ENCODE measurements at places on chromosomes 7 and 10.

DNA sequence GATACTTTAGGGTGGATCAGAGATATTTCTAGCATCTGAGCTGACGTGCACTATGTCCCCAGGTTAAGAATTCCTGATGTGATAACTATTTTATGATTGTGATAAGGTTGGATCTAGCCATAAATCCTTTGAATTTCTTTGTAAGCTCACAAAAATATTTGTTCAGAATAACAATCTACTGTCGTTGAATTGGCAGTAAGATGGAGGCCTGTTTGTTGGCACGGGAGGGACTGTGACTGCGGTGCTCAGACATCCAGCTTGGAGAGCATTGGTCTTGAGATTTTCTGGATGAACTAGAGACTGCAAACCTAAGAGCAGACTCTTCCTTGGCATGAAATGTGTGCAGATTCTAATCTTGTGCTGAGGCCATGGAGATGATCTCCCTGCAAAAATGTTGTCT, 131.1 kb downstream of the LRRC4 start:
- DNase-seq: no peak

DNA sequence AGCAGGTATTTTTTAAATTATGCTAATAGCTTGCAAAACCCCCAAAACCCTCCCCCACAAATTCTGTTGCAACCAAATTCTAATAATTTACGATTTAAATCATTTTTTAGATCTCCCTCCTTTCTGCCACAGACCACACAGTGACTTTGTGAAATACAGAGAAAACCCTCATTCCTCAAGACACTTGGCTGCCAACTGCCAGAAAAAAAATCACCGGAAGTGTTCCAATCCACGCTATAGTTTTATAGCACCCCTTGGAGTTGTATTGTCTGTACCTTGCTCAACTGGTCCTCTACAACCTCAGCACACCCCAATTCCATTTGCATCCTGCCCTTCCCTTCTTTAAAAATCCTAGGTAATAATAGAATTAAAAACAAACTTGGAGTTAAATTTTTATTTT, 560.1 kb downstream of the PARD3 start:
- no peak for DNase-seq

GRCh38 chr7:138400400-138400886, 59.6 kb upstream of the TRIM24 start:
- no peak for DNase-seq

- no peak for DNase-seq
Observed at GRCh38 chr10:47040041-47040491, 128.8 kb downstream of the PTPN20 start.

- no peak for DNase-seq
Observed at GRCh38 chr7:65269150-65269856, 104.4 kb upstream of the ZNF92 start.

DNA sequence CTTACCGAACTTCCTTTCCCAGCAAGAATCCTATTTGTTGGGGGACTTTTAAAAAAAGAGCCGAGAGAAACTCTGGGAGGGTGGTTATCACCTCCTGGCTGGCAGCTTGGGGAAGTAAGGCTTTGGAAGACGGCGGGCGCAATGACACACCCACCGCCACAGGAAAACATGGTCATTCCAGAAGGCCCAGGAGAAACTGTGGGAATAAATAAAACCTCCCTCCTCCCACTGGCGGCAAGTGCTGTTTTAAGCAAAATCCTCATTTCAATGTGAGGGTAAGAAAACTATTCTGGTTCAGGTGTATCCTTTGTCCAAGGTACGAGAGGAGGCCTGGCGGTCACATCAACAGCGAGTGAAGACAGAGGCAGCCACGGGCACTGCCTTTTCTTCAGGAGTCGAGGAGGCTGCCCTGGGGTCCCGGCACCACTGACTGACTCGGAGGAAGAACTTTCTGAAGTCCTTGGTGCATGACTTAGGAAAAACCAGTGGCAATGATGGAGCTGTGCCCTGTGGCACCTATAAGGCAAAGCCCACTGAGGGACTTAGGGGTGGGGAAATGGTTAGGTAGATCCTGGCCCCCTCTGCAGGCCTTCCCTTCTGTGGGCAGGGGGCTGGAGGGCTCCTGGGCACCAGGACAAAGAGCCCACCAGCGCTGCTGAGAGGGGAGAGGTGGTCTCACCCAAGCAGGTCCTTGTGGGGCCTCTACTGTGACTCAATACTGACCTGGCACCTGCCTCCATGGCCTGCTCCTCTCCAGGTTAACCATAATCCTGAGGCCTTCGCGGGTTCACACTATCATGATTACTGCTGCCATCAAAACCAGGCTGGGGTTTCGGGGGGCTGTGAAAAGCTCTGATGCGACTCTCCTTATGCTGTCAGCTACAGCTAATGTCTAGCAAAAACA, 21.4 kb downstream of the DNAJB12 start:
- no peak for DNase-seq

- DNase-seq: no peak
Observed at GRCh38 chr10:102654566-102654965, 10.3 kb downstream of the TRIM8 start.

DNA sequence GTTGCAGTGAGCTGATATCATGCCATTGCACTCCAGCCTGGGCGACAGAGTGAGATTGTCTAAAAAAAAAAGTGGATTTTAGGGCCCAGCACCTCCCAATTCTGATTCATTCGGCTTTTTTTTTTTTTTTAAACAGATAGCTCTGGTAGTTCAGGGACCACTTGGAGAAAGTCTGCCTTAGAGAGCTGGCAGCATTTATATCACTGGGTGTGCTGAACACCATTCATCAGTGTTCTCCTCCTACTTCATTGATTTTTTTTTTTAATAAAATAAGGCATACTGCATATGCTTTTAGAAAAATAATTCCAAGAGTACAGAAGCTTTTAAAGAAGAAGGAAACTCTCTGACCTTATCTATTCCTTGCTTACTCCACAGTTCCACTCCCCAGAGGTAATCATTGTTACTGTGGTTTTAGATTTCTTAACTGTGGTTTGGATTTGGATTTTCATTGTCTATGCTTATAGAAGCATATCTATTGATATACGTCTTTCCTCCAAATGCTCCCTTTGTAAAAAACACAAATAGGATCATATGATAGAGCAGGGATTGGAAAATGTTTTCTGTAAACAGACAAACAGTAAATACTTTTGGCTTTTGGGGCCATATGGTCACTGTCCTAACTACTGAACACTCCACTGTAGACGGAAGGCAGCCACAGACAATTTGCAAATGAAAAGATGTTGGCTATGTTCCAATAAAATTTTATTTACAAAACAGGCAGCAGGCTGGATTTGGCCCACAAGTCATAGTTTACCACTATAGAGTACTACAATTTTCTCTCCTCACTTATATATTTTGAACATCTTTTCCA, 21.1 kb upstream of the SAR1A start:
- DNase-seq: no peak

DNA sequence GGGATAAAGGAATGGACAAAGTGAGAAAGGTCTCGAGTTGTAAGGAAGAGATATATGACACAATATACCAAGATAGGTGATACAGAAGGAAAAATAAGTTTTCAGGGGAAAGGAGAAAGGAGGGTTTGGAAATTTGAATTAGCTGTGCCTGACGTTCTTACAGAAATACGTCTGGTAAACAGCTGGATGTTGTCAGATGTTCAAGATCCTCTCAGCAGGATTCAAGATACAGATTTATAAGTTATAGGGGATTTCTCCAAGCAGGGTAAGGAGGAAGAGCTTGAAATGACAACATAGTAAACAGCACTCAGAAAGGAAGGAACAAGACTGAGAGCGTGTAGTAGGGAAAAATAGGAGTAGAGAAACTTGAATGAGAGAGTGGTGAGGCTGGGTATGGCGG, 1184.1 kb downstream of the TYW1 start:
- no peak for DNase-seq

GRCh38 chr10:59852670-59853069, 53.7 kb downstream of the CCDC6 start:
- DNase-seq: no peak

DNA sequence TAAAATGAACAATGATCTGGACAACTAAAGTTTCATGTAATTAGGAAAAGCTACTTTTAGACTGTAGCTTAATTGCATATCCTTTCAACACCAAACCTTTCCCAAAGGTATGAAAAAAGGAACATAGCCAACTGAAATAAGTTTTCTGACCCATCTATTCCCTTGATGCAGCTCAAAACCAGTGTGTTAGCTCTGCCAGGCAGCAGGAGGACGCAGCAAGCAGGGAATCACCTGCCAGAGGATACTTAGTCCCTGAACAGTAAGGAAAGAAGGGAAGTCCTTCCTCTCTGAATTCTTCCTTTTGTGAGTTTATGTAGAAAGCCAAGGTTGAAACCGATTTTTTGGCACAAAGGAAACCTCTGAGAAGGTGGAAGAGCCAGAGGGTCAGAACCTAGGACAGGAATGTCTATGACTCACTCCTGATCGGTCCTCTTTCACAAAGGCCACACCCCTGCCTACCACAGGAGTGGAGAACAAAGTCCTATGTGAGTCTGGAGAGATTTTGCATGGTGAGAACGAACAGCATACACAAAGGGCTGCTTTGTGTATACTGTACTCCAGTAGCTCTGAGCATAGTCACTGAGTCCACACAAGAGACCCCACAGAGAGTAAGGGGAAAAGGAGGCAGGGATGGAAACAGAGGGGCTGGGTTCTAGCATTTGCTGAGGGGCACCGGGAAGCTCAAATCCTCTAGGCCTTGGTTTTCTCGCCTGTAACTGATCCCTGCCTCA, 68.8 kb upstream of the GSDME start:
- no peak for DNase-seq

- DNase-seq: no peak
Observed at GRCh38 chr10:78712147-78712546, 356.6 kb upstream of the ZMIZ1 start.

- DNase-seq: peak; percentile 82
Observed at GRCh38 chr10:125646311-125646710, 36.7 kb downstream of the TEX36 start.

DNA sequence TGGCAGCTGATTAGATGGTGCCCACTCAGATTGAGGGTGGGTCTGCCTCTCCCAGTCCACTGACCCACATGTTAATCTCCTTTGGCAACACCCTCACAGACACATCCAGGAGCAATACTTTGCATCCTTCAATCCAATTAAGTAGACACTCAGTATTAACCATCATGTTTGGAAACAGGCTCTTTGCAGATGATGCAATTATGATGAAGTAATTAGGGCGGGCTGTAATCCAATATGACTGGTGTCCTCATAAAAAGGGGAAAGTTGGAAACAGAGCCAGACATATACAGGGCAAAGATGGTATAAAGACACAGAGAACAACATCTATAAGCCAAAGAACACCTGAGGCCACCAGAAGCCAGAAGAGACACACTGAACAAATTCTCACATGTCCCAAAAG, 658.6 kb downstream of the CCSER2 start:
- DNase-seq: no peak

GRCh38 chr7:136251826-136252225, 274.7 kb upstream of the MTPN start:
- no peak for DNase-seq

- DNase-seq: no peak
Observed at GRCh38 chr7:80098795-80099194, 35.8 kb upstream of the GNAI1 start.

DNA sequence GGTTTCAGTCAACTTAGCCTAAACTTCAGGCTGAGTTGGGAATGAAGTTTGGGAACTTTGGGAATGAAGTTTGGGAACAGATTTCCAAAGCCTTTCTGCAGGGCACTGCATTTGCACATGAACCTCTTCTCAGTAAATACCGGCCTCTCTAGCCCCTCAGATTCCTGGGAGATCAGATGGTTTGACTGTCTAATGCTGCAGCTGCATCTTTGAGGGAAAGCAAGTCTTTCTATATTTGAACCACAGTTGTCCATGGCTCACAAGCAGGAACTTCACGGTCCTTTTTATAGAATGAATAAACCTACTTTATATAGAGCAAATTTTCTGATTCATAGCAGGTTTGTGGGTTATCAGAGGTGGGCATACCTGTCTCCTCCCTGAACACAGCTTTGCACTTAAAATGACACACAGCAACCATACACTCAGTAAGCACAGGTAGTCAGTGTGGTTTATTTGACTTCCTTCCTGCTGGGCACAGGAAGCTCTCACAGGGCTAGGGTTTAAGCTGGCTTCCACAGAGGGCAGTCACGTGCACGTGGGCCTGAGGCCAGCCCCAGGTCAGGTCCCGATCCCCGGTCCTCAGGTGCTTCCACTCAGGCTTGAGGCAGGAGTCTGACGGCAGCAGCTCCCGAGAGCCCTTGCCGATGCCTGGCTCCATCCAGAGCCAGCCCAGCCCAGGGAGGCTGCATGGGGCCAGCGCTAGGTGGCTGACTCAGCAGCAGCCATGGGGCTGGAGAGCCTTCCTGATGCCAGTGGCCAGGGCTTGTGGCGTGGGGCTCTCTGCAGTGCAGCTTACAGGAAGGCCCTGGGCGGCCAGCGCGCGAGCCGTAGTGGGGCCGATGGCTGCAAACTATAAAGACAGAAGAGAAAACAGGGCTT, 12.8 kb upstream of the MMP21 start:
- DNase-seq: no peak

GRCh38 chr7:128738570-128739047, 550 bp upstream of the CALU start:
- DNase-seq: no peak

- no peak for DNase-seq
Observed at GRCh38 chr7:129902788-129903422, 49.9 kb downstream of the UBE2H start.

DNA sequence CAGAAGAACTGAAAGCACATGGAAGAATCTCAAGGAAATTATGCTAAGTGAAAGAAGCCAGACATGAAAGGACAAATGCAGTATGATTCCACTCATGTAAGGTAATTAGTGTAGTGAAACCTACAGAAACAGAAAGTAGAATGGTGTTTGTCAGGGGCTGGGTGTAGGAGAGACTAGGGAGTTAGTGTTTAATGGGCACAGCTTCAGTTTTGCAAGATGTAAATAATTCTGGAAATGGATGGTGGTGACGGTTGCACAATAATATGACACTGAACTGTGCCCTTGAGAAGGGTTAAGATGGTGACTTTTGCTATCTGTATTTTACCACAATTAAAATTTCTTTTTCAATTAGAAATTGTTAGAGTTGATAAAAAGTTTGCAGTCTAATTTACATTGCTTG, 157.3 kb upstream of the ADCY1 start:
- DNase-seq: no peak

- DNase-seq: no peak
Observed at GRCh38 chr7:47515305-47515834, 66.5 kb downstream of the TNS3 start.

DNA sequence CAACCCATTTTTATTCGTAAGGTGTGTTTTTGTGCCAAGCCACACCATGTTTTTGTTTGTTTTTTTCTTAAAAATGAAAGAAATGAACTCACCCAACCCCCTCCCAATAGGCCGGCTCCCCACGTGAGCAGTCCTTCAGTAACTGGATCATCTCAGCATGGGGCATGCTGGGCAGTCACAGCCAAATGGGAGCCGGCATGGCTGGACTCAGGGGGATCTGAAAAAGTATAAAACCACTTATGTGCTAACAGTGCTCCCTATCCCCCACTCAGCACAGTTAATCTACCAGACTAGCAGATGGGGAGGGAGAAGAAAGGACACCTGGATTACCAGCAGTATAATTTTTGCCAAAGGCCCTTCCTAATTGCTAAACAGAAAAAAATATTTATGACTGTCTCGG, 39.3 kb downstream of the BAZ1B start:
- no peak for DNase-seq

Measured in LNCaP clone FGC (cell line).